Activated CD4-positive, alpha-beta memory T cell treated with anti-CD3 and anti-CD28 coated beads for 36 hours (primary cell): ENCODE measurements at places on chromosomes 2 and 18.

DNA sequence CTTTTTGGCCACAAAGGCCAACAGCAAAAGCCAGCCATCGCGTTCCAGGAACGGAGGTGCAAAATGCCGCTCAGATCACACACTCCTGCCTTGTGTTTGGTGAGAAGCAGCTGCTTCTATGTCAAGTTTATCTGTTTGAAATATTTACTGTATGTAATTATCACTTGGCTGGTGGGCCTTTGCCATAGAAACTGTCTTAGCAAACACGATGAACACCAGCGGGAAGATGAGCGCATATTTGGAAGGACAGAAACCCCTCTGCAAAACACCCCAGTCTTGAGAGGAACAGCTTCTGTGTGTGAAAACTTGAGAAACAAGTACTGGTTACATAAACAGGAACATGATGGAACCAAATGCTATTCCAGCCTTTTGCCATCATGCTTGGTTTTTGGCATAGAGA is 59.7 kb downstream of the SCG2 start:
- DNase-seq = no peak

- DNase-seq = no peak
These were observed 13.3 kb upstream of the PPP4R1 start for GRCh38 chr18:9627642-9628041.

- DNase-seq = no peak
These were observed 489.1 kb upstream of the SMIM21 start for GRCh38 chr18:75916624-75916982.

GRCh38 chr2:217150236-217150635 is 290.4 kb upstream of the TNP1 start:
- DNase-seq = no peak

GRCh38 chr2:68104111-68104835 is 41.5 kb upstream of the C1D start:
- DNase-seq = no peak
